NCI-H187 (cell line): ENCODE measurements at places on chromosomes 2 and 18.

DNA sequence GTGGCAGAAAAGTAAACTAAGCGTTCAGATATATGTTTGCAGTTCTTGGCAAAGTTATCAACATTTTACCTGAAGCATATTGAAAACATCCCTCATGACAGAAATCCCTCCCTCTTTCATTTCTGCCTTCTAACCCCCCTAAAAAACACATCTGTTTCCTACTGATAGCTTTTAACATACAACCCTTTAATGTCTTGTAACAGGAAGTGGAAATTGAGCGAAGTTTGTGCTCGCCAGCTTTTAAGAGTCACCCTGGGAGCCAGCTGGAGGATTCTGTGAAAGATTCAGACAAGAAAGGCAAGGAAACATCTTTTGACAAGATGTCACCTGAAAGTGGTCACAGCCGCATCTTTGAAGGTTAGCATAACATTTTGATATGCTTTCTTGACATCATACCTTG is 247.4 kb downstream of the XIRP2 start:
- no peak for DNase-seq

- no peak for DNase-seq
Observed at GRCh38 chr2:235960716-235961640, 207.2 kb downstream of the GBX2 start.

GRCh38 chr2:58913082-58913726 is 672.1 kb upstream of the FANCL start:
- peak; percentile 27 for DNase-seq

- DNase-seq = no peak
Observed at GRCh38 chr2:160635488-160635887, 141.9 kb upstream of the RBMS1 start.

DNA sequence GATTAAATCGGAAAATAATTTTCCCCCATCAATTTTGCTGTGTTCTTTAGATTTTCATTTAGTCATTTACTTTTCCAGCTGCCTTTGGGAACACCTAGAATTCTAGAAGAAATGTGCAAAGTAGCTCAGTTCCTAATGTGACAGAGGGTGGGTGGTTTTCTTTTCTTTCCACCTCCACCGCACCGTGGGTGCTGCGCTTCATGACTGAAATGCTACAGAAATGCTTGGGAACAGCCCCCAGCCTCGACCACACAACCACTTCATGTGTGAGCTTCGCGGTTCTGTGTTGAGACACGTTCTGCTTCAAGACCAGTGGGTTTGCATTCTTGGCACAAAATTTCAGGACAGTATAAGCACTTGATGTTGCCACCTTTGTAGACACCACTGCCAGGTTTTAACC is 30.9 kb downstream of the E2F6 start:
- no peak for DNase-seq

DNA sequence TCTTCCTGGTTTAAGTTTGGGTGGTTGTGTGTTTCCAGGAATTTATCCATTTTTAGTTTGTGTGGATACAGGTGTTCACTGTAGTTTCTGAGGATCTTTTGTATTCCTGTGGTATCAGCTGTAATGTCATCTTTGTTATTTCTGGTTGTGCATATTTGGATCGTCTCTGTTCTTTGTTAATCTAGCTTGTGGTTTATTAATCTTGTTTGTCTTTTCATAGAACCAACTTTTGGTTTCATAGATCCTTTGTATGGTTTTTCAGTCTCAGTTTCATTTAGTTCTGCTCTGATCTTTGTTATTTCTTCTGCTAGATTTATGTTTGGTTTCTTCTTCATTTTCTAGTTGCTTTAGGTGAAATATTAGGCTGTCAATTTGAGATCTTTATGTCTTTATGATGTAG is 202.4 kb upstream of the ZSWIM2 start:
- DNase-seq = no peak

DNA sequence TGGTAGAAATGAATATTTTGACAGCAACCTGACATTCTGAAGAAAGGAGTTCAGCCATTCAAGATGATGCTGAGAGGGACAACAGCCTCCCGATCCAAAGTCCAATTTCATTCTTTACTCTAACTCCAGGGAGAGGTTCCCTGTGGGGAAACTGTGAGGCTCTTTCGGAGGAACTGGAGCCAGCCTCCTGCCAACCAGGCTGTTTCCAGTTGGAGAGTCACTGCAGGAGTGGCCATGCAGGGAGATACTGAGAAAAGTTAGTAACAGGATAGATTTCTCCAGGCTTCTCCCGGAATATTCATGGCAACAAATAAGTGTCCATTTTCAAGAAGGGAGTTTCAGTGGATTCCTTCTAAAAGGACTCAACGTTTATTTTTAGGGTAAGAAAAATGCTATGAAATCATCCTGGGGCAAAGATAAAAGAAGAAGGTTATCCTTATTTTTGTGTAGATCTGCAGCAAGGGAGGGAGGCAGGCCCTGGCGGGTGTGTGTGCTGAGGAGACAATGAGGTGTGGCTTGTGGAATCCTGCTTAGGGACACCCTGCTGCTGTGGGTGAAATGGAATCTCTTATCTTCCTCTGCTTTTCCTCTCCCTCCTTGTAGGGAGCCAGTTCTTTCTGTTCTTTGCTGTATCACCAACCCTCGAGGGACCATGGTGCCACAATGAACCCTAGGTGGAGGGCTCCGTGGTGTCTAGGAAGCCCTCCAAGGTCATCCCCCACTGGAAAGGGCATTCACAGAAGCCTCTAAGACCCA is 18.1 kb downstream of the KLHL14 start:
- DNase-seq = no peak

DNA sequence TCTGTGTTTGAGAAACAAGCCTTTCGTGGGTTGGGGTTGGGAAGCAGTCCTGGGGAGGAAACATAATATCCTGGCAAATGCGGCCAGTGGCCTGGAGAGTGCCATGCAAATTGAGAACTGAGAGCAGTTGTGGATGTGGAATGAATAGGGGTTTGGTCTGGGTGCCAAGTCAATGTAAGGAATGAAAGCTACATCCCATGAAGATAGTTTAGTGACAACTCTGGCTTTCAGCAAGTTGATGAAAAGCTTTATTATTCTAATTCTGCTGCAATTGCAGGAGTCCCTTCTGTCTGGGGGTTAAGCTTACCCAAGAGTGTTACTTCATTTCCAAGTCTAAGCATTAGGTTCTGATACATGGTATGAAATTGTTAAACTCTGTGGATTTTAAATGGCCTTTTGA is 771.6 kb downstream of the DPP10 start:
- DNase-seq = no peak

GRCh38 chr2:140998577-140998976 is 1132.2 kb downstream of the LRP1B start:
- no peak for DNase-seq

DNA sequence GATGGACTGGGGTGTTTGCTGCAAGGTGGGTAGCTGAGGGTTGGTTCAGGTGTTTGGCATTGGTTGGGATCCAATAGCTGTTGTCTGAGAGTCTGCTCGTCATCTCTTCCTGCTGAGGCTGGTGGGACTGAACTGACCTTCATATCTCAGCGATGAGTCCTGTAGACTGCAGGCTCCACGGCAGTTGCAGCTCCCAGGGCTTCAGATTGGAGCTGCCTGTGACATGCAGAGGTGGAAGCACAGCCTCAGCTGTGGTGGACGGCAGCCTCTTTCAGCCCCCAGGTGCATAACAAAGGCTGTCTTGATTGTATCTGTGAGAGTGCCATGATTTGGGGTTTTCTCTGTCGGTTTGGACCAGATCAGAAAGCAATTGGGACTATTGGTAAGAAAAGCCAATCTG is 3.9 kb upstream of the IL1R2 start:
- no peak for DNase-seq

DNA sequence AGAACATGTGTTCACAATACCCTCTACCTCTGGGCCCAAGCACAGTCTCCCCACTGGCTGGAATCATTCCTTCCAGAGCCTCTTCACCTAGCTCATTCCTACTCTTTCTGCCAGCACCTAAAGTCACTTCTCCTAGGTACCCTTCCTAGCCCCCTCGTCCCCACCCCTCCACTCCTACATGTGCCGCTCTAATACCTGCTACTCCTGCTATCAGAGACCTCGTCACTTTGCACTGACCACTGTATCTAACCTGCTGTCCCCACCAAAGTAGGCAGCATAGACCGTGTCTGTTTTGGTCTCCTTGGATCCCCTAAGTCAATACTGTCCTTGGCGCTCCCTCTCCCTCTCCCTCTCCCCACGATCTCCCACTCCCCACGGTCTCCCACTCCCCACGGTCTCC is 53.2 kb upstream of the PKDCC start:
- no peak for DNase-seq

DNA sequence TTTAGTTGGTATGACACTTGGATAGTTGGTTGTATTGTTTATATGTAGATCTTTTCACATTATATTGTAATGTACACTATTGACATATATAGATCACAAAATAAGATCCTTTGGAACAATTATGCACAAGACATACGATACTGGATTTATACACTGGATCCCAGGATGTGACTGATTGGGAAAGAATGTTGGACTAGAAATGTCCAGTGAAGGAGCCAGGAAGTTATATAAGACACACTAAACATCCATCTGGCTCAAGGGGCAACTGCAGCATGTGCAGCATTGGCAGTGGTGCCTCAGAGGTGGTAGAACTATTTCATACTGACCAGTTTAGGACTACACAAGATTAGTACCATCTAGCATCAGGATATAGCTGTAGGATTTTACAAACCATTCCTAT is 104.9 kb downstream of the TRABD2A start:
- no peak for DNase-seq

DNA sequence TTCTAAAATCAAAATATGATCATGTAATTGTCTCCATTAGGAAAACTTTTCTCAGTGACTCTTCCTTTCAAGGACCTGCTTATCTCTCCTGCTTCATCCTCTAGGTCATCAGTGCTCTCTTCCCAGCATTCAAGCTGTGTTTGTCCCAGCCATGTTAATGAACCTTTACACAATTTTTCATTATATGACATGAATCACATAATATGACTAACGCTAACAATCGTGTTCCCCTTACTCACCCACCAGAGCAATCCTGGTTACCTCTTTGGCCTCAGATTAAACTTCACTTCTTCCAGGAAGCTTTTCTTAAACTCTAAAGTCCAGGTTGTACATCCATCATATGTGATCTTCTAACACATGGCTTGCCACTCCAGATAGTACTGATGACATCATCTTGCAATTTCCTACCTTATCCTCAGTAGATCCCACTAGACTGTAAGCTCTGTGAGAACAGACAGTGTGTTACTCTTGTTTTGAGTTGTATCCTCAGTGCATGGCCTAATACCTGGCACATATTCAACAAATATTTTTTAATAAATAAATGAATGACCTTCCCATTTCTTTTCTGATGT is 882.9 kb upstream of the ZEB2 start:
- DNase-seq = no peak

GRCh38 chr2:211159972-211160371 is 603.6 kb downstream of the CPS1 start:
- DNase-seq = no peak

GRCh38 chr2:72497763-72498162 is 328.1 kb downstream of the EXOC6B start:
- DNase-seq = no peak

DNA sequence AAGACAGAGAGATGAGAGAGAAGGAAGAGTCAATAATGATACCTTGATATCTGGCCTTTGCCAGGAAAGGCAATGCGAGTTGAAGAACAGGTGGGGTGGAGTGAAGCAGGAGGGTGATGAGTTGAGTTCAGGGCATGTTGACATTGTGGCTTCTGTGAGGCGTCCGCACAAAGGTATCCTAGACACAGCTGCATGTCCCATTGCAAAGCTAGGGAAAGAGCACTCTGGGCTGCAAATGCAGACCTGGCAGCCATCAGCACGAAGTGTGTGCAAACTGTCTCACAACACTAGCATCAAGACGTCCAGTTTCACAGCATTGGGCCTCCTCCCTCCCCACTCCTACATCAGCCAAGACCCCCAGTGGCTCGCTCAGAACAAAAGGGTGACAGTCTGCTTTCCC is 36.1 kb downstream of the TEX51 start:
- DNase-seq = no peak

GRCh38 chr18:13243363-13243762 is 24.8 kb downstream of the LDLRAD4 start:
- DNase-seq = no peak

DNA sequence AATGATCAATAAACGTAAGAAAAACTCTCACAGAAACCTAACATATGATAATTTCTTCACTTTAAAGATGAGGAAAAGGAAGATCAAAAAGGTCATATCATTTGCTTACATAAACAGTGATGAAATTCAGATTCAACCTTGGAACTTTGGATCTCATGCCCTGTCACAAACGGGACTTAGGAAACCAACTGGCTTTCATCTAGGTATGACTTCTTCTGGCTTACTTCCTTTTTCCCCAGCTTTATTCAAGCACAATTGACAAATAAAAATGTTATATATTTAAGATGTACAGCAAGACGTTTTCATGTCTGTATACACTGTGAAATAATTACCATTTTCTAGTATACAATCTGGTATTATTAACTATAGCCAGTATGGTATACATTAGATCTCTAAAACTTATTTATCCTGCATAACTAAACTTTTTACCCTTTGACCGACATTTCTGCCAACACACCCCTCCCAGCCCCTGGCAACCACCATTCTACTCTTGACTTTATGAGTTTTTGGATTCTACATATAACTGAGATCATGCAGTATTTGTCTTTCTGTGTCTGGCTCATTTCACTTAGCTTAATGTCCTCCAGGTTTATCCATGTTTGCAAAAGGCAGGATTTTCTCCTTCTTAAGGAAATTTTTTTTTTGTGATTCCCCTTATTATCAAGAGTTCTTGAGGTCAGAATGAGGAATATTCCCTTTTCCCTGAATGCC is 46.0 kb upstream of the COBLL1 start:
- no peak for DNase-seq

DNA sequence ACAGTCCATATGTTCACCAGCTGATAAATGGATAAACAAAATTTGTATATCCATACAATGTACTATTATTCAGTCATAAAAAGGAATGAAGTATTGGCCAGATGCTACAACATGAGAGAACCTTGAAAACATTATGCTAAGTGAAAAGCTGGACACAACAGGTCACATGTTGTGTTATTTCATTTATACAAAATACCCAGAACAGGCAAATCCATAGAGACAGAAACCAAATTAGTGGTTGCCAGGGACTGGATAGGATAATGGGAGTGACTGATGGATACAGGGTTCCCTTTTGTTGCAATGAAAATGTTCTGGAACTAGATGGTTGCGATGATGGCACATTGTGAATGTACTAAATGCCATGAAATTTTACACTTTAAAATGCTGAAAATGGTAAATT is 10.2 kb upstream of the PCARE start:
- DNase-seq = no peak

DNA sequence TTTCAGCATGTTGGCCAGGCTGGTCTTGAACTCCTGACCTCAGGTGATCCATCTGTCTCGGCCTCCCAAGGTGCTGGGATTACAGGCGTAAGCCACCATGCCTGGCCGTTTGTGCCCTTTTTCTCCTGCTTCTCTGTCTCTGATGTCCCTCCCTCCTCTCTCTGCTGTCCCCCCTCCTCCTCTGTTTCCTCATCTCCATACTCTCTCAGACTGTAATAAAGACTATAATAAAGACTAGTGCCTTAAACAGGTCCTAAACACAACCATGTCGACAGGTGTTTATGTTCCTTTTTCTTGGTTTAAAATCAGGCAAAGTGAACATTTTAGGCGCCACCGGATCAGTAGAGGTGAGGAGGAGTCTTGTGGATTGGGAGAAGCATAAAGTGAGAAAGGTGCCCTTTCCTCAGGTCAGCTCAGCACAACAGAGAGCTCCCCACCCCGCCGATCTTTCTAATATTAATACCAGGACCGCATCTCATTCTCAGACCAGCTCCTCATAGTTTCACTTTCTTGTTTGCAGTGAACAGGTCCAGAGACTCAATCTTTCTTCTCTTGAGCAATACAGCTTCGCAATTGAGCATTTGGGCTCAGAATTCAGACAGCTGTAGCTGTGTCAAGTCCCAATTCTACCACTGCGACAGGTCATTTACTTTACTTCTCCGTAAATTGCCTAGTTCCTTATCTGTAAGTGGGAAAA is 23.7 kb downstream of the TIMM21 start:
- DNase-seq = no peak
